Activated naive CD8-positive, alpha-beta T cell treated with anti-CD3 and anti-CD28 coated beads for 36 hours (primary cell): ENCODE measurements at places on chromosomes 6 and 20. TPM values are rescaled to one million over a fixed set of nuclear protein-coding genes. Genes with fewer than 3 reads are reported as not detected.

Gene LY6G5B
- total RNA-seq: 21.4 TPM

Gene NHSL1
- 0.76 TPM for total RNA-seq

Gene APCDD1L
- total RNA-seq: not detected

- no peak overlapping the region for H3K4me3 ChIP-seq
- H3K27ac ChIP-seq: no peak overlapping the region
- H3K4me1 ChIP-seq: peaks cover 9% of the 10 kb centered on the region
- no peak for DNase-seq
Observed at GRCh38 chr6:12185081-12185673, 105.0 kb upstream of the EDN1 start.

DNA sequence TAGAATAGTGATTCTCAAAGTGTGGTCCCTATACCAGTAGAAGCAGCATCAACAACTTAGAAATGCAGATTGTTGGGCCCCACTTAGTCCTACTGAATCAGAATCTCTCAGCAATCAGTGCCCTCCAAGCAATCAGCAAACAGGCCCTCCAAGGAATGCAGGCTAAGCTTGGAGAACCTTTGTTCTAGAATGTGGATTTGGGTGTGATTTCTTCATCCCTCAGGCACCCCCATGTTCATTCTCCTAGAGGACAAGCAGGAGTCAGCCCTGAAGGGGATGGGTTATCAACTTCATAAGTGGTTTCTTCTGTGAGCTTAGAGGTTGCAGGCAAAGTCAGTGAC lies 40.5 kb upstream of the TAF8 start:
- peak overlapping the region; percentile 97 for H3K27ac ChIP-seq
- H3K36me3 ChIP-seq: peaks cover 23% of the 10 kb centered on the region
- DNase-seq: no peak
- H3K4me1 ChIP-seq: peaks cover 73% of the 10 kb centered on the region
- no peaks in the 10 kb centered on the region for H3K27me3 ChIP-seq
- peak overlapping the region; percentile 66 for H3K4me3 ChIP-seq

GRCh38 chr20:31515072-31515774 lies 981 bp downstream of the HM13 start:
- DNase-seq: no peak
- H3K4me3 ChIP-seq: no peak overlapping the region
- H3K4me1 ChIP-seq: peaks cover 10% of the 10 kb centered on the region
- peaks cover 9% of the 10 kb centered on the region for H3K36me3 ChIP-seq

DNA sequence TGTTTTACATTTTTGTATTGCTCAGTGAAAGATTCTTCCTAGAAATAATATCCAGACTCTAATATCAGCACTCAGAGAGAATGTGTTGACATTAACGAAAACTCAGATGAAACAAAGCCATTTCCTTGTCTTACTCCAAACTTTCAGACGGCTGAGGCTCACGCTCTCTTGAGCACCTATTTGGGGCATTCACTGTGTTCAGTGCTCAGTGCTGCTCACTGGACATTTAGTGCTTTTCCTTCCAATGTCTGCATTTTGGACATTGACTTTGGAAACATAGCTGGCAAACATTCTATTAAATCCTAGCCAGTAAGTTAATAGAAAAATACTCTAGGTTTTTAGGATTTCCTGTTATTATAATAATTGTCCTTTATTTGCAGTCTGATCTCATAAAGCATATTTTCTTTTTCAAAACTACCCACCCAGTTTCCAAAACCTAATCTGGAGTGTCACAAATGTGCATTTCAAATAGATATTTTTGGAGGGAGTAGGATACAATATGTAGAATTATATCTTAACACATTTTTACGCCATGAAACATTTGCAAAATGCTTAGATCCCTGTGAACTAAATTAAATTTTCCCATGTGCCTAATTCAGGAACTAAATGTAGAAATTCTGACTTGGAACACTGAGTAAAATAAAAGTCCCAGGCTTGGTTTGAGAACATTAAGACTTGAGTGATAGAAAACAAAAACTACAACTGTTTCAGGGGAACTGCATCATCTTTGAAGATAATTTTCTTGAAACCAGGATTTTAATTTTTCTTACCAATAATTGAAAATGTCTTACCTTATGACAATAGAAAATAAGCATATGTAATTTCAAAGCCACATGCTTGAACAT lies 91.7 kb upstream of the B3GAT2 start:
- H3K4me1 ChIP-seq: no peaks in the 10 kb centered on the region
- no peak for DNase-seq
- no peak overlapping the region for H3K4me3 ChIP-seq
- no peak overlapping the region for H3K27ac ChIP-seq
- H3K36me3 ChIP-seq: no peaks in the 10 kb centered on the region

DNA sequence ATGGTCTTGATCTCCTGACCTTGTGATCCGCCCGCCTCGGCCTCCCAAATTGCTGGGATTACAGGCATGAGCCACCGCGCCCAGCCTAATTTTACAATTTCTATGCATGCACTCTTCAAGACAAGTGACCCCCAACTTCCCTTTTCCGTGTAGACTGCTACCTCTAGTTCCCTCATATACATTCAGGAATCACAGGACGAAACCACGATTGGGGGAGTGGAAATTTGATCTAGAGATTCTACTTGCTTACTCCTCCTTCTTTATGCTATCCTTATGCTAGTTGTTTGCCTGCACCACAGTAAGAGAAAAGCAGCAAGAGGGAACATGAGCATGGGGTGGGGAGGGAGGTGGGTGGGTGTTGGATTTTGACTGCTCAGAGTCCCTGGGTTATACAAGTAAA lies 34.9 kb downstream of the OSTM1 start:
- no peaks in the 10 kb centered on the region for H3K4me1 ChIP-seq
- no peak for DNase-seq
- H3K27me3 ChIP-seq: no peaks in the 10 kb centered on the region
- H3K27ac ChIP-seq: no peak overlapping the region
- H3K4me3 ChIP-seq: no peak overlapping the region

DNA sequence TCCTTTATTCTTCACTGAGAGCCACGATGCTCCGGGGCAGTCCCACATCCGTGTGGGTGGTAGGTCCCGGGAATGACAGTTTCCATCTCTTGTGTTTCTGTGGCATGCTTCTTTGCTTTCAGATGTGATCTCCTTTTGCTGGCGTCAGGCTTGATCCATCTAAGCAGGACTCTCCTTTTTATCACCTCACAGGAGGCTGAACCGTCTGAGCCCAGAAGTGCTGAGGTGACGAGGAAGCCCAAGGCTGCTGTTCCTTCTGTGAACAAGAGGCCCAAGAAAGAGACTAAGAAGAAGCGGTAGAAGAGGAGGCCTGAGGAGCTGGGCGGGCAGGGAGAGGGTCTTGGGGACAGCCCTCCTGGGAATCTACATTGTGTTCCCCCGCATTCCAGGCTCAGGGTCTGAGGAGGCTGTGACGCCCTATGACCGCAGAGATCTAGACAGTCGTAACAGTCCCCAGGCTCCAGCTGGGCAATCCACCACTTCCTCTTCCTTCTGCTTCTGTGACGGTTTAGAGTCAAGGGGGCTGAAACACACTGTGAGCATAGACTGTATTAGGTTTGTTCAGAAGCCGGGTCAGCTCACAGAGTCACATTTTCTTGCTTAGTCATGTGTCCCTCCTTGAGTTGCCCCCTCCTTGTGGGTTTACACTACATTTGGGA lies 26.8 kb downstream of the MANBAL start:
- H3K4me1 ChIP-seq: peaks cover 31% of the 10 kb centered on the region
- H3K36me3 ChIP-seq: peaks cover 6% of the 10 kb centered on the region
- DNase-seq: peak; percentile 13

GRCh38 chr6:135176058-135176457 lies 5.0 kb upstream of the MYB start:
- no peak for DNase-seq
- H3K4me3 ChIP-seq: no peak overlapping the region
- H3K4me1 ChIP-seq: peaks cover 33% of the 10 kb centered on the region
- H3K27ac ChIP-seq: no peak overlapping the region
- no peaks in the 10 kb centered on the region for H3K36me3 ChIP-seq
- H3K27me3 ChIP-seq: no peaks in the 10 kb centered on the region

GRCh38 chr20:3565851-3566250 lies 95.0 kb downstream of the ATRN start:
- H3K4me3 ChIP-seq: no peak overlapping the region
- H3K4me1 ChIP-seq: no peaks in the 10 kb centered on the region
- DNase-seq: no peak
- H3K27ac ChIP-seq: no peak overlapping the region
- peaks cover 2% of the 10 kb centered on the region for H3K36me3 ChIP-seq
- H3K27me3 ChIP-seq: no peaks in the 10 kb centered on the region

DNA sequence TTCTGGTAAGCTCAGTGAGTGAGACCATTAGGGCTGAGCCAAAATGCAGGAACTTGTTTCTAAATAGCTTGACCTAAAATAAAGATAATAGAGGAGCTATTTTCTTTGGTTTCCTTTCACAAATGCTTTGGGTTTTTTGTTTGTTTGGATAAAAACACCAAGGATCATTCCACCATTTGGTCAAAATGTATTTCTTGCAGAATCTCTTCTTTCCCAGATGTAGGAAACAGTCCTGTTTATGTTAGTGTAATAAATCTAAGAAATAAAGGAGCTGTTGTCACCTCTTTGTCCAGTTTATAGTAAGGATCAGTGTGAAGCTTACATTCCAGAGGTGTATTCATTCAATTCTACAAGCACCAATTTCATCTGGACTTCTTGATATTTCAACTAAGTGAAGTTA lies 297.8 kb downstream of the GJA1 start:
- no peak overlapping the region for H3K4me3 ChIP-seq
- DNase-seq: no peak
- H3K36me3 ChIP-seq: peaks cover 4% of the 10 kb centered on the region
- no peaks in the 10 kb centered on the region for H3K4me1 ChIP-seq
- H3K27ac ChIP-seq: no peak overlapping the region

DNA sequence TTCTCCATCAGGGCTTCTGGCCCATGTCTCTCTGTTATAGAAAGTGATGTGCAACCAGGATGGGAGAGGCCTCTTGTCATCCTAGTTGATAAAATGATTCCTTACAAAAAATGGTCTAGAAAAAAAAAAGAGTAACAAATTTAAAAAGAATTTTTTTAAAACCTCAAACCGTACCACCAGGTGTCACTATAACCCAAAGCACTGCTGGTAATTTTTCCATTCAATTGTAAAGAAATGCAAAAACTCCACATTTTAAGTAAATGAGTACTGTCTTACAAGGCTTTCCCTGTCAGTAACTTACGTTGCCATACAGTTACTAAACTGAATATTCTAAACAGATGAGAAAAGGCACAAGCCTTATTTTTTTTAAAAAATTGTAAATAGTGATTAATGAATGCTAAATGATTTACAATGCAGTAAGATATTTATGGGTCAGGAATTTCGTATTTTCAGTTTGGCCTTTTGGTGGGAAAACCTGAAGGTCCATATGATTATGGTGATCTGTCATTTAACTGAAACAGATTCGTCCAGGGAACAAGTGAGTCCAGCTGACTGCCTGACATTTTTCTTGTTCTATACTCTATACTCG lies 95.4 kb downstream of the OGFRL1 start:
- no peak for DNase-seq
- H3K4me1 ChIP-seq: no peaks in the 10 kb centered on the region
- H3K4me3 ChIP-seq: no peak overlapping the region
- H3K27me3 ChIP-seq: peaks cover 11% of the 10 kb centered on the region

DNA sequence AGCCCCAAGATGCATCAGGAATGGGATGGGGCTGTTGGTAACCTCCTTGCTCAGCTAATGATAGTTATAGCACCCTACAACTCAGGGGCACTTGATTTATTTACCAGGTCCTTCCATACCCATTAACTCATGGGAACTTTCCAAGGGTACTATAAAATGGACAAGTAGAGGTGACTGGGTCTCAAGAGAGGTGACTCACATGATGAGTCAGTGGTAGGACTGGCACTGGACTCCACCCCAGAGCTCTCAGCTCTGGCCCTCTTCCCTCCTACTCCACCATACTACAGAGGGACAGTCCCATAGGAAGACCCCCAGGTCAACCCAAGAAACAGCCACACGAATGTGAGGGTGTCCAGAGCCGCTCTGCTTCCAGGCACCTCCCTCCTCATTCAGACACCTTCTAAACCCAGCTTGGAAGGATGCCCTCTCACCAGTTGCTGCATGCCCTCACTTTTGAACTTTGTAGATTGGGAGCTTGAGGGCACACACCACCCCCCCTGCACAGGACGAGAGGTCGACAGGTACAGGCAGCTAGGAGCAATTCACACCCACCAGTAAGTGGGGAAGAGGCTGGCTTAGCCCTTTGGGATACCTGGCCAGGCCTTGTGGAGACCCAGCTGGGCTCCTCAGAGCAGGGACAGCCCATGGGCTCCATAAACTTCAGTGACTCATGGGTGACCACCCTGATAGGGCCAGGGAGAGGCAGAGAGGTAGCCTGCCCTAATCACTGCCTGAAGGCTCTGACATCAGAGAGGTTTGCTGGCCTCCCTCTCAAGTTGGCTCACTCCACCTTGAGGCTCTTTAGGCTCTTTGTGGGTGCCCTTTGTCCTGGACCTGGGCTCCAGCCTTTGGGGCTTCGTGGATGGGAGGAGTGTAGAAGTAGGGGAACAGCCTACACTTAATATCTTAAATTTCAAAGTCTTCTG lies 81.6 kb upstream of the MLN start:
- H3K4me3 ChIP-seq: no peak overlapping the region
- H3K36me3 ChIP-seq: no peaks in the 10 kb centered on the region
- H3K27ac ChIP-seq: no peak overlapping the region
- no peak for DNase-seq
- H3K27me3 ChIP-seq: no peaks in the 10 kb centered on the region

DNA sequence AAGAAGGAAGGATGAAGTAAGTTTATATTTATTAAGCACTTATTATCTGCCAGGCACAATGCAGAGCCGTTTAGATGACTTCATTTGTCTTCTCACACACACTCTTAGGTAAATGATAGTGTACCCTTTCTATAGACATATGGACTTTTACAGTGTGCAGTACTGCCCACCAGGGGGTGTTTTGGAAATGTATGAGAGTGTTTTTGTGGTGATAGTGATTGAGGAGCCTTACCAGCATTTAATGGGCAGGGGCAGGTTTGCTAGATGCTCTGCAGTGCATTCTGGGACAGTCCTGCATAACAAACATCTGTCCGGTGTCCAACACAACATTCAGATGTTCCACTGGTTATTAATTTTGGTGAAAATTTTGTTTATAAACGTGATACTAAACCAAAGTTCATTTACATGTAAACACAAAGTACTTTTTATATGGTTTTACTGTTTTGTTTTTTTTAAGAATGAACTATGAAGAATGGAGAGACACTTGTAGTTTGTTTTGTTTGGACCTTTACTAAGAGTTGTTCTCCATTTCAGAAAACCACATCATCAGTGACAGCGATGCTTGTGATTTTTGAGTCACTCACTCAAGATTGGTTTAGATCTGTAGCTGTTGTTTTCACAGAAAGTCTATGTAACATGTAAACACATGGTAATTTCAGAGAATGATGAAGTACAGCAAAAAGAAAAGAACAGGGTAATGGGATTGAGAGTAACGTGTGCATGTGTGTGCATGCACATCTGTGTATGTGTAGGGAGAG lies 19.9 kb downstream of the KCNS1 start:
- no peak for DNase-seq
- no peak overlapping the region for H3K4me3 ChIP-seq
- peak overlapping the region; percentile 15 for H3K27ac ChIP-seq
- peaks cover 9% of the 10 kb centered on the region for H3K4me1 ChIP-seq
- no peaks in the 10 kb centered on the region for H3K27me3 ChIP-seq
- H3K36me3 ChIP-seq: peaks cover 89% of the 10 kb centered on the region
